ENCODE measurements at places on chromosomes 12 and 14.

DNA sequence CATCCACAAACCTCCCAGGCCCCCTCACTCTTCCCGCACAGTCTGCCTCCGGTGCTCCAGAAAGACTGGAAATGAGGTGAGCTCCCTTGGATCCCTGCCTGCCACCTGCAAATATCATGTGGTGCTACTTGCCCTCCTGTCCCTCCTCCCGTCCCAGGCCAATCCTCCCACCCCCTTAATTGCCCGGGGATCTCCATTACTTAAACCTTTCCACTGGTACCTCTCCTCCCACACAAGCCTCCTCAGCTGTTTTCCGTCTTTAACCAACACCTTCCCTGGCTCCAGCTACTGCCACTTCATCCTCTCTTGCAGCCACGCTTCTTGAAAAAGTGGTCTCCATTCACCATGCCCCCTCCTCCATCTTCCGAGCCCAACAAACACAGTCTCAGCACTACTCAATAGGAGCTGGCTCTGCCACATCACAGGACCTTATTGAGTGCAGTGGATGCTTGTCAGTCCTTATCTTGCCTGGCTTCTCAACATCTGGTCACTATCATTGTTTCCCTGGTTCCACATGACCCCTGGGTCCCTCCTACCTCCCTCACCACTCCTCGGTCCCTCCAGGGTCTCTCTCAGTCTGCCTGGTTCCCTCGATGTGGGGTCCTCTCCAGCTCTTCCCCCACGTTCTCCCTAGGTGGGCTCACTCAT, 11.5 kb downstream of the FAIM2 start:
- no peak for DNase-seq

GRCh38 chr14:97838986-97839385, 1041.8 kb downstream of the VRK1 start:
- DNase-seq = no peak

DNA sequence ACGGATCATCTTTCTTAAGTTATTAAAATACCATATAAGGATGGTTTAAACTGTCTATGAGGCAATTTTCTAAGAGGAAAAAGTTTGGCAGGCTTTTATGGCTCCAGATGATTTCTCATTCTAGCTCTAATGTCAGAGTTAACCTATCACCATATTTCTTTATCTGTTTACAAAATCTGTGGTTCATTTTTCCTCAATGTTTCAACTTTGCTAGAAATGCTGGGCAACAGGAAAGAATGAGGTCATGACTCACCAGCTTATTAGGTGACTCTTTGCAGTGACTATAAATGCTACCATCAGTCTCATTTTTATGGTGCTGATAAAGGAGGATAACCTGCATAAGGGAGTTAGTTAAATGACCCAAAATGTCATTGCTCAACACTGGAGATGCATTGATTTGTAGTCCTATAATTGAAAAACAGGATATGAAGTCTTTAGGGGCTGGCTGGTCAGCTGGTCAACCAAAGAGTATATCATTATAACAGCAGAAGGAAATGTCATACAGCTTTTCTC, 45.3 kb upstream of the RAP1B start:
- DNase-seq = peak; percentile 72

GRCh38 chr14:93994919-93995682, 2.0 kb upstream of the CCDC197 start:
- DNase-seq = no peak

- DNase-seq = no peak
Measured at GRCh38 chr12:47985596-47986290, 18.5 kb downstream of the COL2A1 start.

- DNase-seq = no peak
Measured at GRCh38 chr14:90577661-90578282, 180.9 kb downstream of the CALM1 start.

DNA sequence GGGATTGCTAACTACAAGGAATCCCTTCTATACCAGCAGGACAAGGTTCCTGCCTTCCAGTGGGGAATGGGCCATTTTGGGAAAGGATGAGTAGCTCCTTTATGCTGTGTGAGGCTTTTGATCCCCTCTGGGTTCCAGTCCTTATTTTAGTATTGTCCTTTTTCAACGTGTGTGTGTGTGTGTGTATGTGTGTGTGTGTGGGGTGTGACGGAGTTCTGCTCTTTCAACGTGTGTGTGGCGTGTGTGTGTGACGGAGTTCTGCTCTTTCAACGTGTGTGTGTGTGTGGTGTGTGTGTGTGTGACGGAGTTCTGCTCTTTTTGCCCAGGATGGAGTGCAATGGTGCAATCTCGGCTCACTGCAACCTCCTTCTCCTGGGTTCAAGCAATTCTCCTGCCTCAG, 27.4 kb downstream of the RAB35 start:
- no peak for DNase-seq

DNA sequence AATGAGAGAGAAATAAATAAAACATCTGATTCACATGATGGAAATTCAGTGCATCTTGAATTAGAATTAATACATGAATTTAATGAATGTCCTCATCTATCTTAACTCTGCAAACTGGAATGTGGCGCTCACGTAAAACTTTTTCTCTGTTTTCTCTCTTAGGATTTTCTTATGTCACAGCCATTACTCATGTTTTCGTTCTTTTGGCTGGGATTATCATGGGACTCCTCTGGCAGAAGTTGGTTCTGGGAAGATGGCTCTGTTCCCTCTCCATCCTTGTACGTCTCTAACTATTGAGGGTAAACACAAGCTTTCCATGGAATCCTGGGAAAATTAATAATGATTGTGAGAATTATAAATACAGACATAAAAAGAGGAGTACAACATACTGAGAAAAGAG, 5.0 kb downstream of the CLEC12B start:
- no peak for DNase-seq

DNA sequence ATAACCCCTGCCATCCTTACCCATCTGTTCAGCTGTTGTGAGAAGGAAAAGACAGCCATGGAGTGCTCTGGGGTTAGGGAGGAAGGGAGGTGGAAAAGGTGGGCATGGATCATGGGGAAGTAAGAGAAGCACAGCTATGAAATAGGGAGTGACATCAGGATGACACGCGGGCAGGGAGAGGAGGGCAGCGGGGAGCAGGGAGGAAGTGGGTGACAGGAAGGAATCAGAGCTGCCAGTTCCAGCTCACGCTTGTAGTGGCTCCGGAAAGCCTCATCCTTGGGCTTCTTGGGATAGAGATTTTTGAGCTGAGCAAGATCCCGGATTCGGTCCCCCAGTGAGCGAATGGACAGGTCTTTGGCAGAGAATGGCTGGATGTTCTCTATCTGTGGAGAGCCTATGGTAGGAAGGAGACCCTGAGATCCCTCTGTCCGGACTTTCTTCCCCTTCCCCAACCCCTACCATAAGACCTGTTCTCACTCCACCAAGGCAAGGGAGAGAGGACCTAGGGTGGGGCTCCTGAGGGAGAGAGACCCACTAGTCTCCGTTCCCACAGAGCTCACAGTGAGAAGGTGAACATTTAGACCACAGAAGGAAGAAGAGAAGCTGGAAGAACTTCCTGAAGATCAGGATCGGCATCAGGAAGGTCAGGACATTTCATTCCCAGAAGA, 10.3 kb downstream of the NAB2 start:
- DNase-seq = no peak

- no peak for DNase-seq
Measured at GRCh38 chr14:91416744-91417119, 888 bp downstream of the CCDC88C start.

GRCh38 chr14:55121628-55122439, 7.2 kb upstream of the LGALS3 start:
- DNase-seq = peak; percentile 26

DNA sequence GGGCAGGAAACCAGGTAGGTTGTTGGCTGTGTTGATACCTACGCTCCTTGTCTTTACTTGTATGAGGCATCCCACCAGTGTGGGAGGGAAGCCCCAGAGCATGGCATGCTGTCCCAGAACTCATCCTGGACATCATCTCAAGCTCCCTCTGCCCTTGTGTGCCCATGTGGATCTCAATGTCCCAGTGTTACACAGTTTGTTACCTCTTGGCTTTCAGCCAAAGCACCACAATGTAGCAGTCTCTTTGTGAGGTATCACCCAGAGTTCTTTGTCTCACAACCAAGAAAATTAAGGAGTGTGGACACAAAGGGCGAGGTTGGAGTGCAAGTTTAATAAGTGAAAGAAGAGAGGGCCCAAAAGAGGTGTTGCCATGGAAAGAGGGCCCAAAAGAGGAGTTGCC, 43.1 kb upstream of the CDKN3 start:
- DNase-seq = no peak

DNA sequence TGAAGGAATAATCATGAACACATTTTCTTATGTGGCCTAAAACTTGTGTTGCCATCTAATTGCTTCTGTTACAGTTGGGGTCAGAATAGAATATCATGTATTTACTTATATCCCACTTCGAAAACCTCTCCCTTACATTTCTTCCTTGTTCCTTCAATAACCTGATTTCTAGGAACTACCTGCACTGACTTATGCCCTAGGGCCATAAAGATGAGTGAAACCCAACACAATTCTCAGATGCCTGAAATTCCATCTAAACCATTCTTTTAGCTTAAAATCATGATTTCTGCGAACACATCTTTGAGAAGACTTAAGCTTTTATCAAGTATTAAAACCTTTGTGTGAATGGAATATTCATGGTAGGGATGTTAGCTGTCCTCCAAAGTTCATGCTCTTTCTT, 142.7 kb downstream of the SNAPC1 start:
- DNase-seq = no peak
